NCI-H446 treated with DMSO at 0.1 percent for 48 hours (cell line): ENCODE measurements at places on chromosomes 13 and 19.

GRCh38 chr19:48752496-48753365, at the start of gene FUT1:
Gene FUT1 (minus strand): TSS chr19:48752641. CDS start chr19:48751281, 1,360 bp downstream.
- no peak for DNase-seq

- no peak for DNase-seq
These were observed at the start of gene RASAL3 for GRCh38 chr19:15464394-15465385. Gene RASAL3 (minus strand): TSS chr19:15464544. CDS start chr19:15464358, 186 bp downstream.

DNA sequence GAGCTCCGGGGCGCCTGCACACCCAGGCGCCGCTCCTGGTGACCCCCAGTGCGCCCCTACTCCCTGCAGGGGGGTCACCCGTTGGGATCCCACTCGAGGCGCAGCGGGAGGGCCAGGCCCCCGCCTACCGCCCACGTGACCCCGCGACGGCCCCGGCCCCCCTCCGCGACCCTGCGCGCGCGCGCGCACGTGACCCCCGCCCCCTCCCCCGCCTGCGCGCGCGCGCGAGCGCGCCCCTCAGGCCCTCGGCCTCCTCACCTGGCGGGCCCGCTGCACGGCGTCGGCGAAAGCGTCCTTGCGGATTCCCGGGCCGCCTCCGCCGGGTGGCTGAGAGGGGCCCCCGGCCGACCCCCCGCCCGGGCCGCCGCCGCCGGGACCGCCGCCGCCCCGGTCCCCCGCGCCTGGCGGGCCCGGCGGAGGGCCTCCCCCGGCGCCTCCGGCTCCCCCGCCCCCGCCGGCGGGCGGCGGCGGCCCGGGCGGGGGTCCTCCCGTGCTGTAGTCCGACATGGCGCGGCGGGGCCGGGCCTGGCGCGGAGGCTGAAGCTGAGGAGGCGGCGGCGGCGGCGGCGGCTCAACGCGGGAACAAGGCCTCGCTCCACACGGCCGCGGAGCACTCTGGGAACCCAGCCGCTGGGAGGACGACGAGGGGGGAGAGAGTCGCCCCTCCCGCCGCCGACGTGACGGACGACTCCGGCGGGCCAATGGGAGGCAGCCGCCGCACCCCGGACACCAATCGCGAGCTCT, at the start of gene KHSRP:
Gene KHSRP, minus strand, starts transcription at position 617 of the 744 bp plus-strand sequence. Its CDS starts 110 bp downstream, at position 507.
- DNase-seq, result no peak

DNA sequence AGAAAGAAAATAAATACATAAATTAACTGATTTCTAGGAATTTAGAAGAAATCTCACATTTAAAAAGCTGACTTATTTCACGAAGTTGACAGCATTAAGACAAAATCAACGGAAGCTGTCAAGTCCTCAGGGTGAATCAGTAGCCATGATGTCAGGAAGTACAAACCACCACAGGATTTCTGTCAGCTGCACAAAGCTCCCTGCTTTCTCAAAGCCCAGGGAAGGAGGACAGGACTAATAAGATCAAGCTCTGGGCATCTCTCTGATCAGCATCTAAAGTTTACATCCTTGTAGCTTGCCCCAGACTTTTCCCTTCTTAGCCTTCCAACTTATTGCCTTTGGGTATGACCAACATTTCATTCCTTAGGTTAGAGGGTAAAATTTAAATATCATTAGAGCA, 9.4 kb downstream of the DCT start:
- no peak for DNase-seq

DNA sequence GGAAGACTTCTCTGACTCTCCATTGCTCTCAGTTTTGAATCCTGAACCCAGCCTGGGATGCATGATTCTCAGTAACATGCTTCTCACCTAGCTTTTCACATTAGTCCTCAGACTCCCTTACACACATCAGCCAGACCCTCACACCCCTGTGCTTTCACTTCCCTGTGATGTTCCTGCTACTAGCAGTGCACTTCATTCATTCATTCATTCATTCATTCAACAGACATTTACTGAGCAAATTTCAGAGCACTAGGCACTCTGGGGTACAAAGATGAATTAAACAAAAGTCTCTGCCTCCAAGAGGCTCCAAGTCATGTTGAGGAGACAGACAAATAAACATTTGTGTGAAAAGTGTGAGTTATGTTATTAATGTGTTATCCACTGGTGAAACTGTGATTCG, 145.2 kb downstream of the RXFP2 start:
- DNase-seq, result no peak

DNA sequence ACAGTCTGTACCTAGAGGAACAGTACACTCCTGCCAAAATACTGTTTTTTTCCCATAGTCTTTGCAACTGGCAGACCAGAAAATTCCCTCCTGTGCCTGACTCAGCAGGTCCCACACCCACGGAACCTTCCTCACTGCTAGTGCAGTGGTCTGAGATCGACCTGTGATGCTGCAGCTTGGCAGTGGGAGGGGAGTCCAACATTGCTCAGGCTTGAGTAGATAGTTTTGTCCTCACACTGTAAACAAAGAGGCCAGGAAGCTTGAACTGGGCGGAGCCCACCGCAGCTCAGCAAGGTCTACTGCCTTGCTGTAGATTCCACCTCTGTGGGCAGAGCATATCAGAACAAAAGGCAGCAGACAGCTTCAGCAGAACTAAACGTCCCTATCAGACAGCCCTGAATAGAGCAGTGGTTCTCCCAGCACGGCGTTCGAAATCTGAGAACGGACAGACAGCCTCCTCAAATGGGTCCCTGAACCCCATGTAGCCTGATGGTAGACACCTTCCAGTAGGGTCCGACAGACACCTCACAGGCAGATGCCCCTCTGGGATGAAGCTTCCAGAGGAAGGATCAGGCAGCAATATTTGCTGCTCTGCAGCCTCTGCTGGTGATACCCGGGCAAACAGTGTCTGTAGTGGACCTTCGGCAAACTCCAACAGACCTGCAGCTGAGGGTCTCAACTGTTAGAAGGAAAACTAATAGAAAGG, 92.7 kb downstream of the SUCLA2 start:
- no peak for DNase-seq

- DNase-seq, result no peak
These were observed 35.9 kb upstream of the C13orf46 start for GRCh38 chr13:114009590-114010400.

- no peak for DNase-seq
These were observed 556 bp downstream of the CACTIN start for GRCh38 chr19:3625996-3626472.

- DNase-seq, result no peak
These were observed 787.3 kb upstream of the KLHL1 start for GRCh38 chr13:70895599-70895998.

- no peak for DNase-seq
These were observed 45.3 kb upstream of the PCDH9 start for GRCh38 chr13:67275351-67275960.

- DNase-seq, result no peak
These were observed 70.2 kb downstream of the DIAPH3 start for GRCh38 chr13:60093425-60094019.

DNA sequence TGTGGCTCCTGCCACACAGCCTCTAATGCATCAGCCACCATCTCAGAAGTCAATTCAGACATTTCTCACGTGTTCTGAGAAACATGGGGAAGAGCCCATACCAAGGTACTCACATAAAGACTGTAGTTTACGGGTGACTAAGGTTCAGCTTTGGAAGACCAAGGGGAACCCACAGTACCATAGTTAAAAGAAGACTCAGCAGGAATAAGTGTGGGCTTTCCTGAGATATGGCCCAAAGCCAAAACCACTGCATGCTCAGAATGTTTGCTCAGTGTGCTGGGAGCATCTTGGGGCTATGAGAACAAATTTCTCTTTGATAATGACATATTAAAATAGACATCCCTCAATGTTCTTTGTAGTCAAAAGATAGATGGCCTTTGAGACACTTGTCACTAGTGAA, 283.8 kb downstream of the DCT start:
- no peak for DNase-seq

GRCh38 chr13:80145171-80145690, 195.7 kb downstream of the SPRY2 start:
- DNase-seq, result no peak

GRCh38 chr13:113102727-113103126, 2.9 kb upstream of the F7 start:
- no peak for DNase-seq

DNA sequence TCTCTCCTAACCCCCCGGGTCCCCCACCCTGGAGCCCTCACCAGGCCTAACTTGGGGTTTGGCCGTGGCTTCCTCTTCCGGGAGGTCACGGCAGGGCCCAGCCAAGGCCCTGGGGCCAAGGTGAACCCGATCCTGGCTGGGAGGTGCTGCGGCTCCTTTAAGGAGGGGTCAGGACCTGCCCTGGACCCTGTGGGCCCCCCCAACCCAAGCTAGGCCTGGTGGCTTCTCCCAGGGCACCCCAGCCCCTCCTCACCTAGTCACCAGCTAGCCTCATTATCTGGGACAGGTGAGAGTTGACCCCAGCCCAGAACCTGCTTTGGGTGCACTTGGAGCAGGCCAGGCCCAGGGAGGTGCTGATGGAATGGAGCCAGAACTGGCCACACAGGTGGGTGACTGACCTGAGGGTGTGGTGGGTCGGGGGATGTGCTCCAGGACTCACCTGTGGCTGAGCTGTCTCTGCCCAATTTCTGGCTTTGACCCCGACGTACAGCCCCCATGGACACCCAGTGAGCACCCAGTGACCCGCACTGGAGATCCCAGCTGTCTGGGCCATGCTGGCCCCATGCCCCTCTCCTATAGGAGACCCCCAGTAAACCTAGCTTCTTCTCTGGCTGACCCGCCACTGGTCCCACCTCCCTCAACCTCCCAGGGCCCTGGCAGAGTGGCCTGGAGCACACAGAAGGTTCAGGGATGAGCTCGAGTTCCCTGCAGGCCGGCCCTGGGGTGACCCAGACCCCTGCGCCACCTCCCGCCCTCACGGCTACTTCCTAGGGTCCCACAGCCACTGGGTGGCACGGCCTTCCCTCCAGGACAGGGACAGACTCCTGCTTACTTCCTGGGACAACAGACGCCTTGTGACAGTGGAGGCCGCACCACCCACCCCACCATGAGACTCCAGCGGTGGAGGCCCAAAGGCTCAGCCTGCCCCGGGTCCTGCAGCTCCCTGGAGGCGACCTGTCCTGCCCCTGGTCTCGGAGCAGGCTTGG, 6.7 kb upstream of the MKNK2 start:
- DNase-seq, result no peak

DNA sequence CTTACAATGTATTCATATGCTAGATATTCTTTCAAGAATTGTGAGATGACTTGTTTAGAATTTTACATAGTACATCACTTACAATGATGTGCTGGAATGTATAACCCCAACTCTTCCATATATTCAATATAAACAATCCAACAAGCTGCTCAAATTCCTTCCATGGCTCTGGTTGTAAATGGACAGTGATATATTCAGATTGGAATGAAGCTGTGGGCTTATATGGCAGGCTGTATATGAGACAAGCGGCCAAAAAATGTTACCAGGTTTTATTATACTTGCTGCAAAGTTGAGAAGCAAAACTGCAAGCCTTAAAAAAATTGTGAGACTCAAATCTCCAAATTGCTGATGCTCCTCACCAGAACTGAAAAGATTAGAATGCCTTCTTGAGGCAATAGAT, 83.6 kb upstream of the KLF12 start:
- no peak for DNase-seq

GRCh38 chr13:49310251-49310650, 62.5 kb downstream of the CDADC1 start:
- no peak for DNase-seq

DNA sequence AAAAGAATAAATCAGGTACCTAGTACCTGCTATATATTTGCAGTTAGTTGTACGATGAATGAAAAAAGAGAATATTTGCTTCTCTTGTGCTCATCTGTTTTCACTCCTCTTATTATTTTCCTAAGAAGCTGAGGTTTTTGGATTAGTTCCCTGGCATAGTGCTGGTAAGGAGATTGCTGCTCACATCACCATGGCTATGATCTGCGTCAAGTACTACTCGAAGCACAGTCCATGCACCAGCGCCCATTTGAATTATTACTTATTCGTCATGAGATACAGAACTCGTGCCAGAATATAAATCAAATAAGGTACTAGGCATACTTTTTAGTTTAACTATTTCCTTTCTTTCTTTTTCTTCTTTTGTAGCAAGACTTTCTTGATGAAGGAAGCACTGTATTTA, 7.1 kb downstream of the SERTM1 start:
- DNase-seq, result no peak

DNA sequence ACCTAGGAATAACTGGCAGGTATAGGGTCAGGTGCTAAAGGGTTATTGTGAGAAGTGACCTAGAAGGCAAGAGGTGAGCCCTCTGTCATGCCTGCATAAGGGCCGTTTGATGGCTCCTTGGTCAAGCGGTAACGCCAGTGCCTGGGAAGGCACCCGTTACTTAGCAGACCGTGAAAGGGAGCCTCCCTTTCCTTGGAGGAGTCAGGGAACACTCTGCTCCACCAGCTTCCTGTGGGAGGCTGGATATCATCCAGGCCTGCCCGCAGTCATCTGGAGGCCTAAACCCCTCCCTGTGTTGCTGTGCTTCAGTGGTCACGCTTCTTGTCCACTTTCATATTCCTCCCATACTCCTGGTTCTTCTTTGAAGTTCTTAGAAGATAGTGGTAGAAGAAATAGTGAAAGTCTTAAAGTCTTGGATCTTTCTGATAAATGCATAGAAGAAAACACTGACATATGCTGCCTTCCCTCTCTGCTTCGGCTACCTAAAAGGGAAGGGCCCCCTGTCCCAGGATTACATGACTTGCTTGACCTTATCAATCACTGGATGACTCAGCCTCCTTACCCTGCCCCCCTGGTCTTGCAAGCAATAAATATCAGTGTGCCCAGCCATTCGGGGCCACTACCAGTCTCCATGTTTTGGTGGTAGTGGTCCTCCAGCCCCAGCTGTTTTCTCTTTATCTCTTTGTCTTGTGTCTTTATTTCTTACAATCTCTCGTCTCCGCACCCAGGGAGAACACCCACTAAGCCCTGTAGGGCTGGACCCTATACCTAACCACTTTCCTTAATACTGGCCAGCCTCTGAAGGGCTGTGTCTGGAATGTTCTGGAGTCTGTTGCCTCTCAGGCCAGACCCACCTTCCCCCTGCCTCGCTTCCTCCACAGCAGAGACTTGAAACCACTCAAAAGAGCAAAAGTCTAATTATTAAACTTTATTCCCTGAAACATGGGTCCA, 16.1 kb upstream of the ABCC4 start:
- DNase-seq, result no peak

GRCh38 chr19:29662604-29663404, 2.5 kb upstream of the PLEKHF1 start:
- DNase-seq, result no peak

- no peak for DNase-seq
These were observed 48.0 kb downstream of the RFC3 start for GRCh38 chr13:33865945-33866344.

- DNase-seq, result no peak
These were observed 1629.1 kb upstream of the PCDH20 start for GRCh38 chr13:63044589-63045313.

DNA sequence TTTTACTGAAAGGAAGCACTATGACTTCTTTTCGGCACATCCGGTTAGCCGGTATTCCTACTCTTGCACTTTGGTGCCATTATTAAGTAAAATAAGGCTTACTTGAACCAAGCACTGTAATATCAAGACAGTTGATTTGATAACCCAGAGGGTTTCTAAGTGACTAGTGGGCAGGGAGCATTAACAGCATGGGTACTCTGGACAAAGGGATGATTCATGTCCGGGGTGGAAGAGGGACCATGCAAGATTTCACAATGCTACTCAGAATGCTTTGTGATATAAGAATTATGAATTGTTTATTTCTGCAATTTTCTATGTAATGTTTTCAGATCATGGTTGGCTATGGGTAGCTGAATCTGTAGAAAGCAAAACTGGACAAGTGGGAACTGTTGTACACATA, 282.1 kb downstream of the TDRD3 start:
- DNase-seq, result no peak

- peak; percentile 3 for DNase-seq
These were observed 665 bp downstream of the TUBGCP3 start for GRCh38 chr13:112587212-112587763.
